ENCODE measurements at places on chromosomes 11 and 22.

- no peak for DNase-seq
Measured at GRCh38 chr11:1177020-1177770, 19.4 kb downstream of the MUC5AC start.

- no peak for DNase-seq
Measured at GRCh38 chr11:43576320-43576802, 104.2 kb upstream of the HSD17B12 start.

DNA sequence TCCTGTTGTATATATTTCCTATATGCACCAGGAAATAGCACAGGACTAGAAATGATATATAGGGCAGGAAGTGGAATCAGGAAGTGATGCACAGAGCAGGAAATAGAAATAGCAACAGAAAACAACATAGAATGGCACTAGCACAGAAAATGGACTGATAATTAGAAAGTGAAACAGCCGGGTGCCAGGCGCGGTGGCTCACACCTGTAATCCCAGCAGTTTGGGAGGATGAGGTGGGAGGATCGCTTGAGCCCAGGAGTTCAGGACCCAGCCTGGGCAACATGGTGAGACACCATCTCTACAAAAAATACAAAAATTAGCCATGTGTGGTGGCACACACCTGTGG, 10.0 kb upstream of the RELT start:
- DNase-seq, result no peak

DNA sequence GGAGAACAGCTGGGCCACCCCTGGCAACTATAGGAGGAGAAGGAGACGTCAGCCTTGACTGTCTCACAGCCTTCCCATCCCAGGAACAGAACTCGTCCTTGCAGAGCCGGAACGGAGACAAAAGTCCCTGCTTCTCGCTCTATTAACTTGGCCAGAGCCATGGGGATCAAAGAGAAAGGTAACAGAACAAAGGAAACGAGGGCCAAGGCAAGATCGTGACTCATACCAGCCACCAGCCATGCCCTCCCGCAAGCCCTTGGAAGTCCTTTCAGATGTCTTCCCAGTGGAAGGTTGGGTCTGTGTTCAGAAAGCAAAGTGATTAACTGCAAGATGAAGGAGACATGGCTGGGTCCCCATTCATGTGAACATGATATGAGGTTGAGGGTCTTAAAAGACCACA, 64.7 kb downstream of the PDE2A start:
- DNase-seq, result no peak

DNA sequence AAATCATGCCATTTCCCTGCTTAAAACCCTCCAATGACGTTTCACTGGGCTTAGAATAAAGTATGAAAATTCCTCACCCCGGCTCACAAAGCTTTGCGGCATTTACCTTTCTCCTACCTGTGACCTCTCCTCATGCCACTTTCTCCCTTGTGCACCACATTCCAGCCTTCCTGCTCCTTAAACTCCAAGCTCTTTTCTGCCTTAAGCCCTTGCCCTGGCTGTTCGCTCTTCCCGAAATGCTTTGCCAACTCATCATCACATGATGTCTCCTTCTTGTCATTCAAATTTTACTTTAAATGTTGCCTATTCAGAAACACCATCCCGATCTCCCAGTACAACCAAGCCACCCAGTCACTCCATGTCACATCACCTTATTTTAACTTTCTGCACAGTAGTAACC, 2.0 kb downstream of the PLEKHA7 start:
- DNase-seq, result no peak

DNA sequence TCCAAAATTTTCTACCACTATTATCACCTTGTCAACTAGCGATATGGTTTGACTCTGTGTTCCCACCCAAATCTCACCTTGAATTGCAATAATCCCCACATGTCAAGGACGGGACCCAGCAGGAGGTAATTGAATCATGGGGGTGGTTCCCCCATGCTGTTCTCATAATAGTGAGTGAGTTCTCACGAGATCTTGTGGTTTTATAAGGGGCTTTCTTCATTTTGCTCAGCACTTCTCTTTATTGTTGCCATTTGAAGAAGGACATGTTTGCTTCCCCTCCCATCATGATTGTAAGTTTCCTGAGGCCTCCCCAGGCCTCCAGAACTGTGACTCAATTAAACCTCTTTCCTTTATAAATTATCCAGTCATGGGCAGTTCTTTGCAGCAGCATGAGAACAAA, 73.5 kb upstream of the ZC3H12C start:
- DNase-seq, result no peak

DNA sequence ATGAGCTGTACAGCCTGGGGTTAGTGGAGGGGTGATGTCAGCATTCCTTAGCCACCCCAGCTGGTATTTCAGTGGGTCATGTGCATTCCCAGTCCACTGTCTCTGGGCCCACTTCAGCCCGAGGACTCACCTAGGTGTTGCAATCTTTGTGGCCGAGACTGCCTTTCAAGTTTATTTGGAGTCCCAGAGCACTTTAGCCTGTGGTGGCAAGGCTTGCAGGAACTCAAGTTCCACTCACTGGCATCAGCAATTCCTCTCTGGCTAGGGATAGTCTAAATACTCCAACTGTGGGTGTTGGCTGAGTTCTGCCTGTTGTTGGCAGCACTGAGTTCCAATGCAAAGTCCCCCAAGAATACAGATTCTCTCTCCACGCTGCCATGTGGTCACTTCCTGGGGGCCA, 191.6 kb upstream of the PGR start:
- no peak for DNase-seq

All from midbrain (tissue), 1 donor.